NAMALWA (cell line): ENCODE measurements at places on chromosomes 13 and 19.

DNA sequence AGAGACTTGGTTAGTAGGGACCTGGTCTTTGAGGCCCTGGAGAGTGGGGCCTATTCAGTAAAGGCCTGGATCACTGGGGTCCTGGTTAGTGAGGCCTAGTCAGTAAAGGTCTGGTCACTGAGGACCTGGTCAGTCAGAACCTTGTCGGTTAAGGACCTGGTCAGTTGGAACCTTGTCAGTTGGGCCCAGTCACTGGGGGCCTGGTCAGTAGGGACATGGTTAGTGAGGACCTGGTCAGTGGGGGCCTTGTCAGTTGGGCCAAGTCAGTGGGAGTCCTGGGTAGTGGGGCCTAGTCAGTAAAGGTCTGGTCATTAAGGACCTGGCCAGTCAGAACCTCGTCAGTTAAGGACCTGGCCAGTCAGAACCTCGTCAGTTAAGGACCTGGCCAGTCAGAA, 43.2 kb upstream of the TPM4 start:
- DNase-seq = no peak

- DNase-seq = no peak
Observed at GRCh38 chr19:29667387-29667783, 2.1 kb downstream of the PLEKHF1 start.

DNA sequence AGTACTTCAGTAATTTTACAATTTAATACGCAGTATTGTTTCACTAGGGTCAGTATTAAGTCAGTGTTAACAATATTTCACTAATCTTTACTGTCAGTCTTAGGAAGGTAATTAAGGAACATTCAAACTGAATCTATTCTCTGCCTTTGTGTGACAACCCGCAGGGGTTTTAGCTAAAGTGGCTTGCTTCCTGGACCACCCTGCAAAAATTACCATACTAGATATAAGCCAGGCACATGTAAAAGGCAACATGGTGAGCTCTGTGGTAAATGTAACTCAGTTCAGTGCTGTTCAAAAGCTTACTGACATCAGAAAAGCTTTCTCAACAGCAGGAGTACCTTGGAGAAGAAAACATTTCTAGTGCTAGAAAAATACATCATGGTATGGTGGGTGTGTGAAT, 116.7 kb downstream of the FREM2 start:
- DNase-seq = no peak

GRCh38 chr19:5557691-5558090, 10.1 kb downstream of the TINCR start:
- DNase-seq = no peak

DNA sequence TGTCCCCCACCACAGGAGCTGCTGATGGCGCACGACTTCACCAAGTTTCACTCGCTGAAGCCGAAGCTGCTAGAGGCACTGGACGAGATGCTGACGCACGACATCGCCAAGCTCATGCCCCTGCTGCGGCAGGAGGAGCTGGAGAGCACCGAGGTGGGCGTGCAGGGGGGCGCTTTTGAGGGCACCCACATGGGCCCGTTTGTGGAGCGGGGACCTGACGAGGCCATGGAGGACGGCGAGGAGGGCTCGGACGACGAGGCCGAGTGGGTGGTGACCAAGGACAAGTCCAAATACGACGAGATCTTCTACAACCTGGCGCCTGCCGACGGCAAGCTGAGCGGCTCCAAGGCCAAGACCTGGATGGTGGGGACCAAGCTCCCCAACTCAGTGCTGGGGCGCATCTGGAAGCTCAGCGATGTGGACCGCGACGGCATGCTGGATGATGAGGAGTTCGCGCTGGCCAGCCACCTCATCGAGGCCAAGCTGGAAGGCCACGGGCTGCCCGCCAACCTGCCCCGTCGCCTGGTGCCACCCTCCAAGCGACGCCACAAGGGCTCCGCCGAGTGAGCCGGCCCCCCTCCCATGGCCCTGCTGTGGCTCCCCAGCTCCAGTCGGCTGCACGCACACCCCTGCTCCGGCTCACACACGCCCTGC, 4.4 kb upstream of the NOP53 start:
- DNase-seq = no peak

GRCh38 chr19:4301590-4302242, 473 bp downstream of the TMIGD2 start:
- DNase-seq = no peak

- DNase-seq = no peak
Observed at GRCh38 chr19:13160557-13160956, 10.3 kb downstream of the IER2 start.

DNA sequence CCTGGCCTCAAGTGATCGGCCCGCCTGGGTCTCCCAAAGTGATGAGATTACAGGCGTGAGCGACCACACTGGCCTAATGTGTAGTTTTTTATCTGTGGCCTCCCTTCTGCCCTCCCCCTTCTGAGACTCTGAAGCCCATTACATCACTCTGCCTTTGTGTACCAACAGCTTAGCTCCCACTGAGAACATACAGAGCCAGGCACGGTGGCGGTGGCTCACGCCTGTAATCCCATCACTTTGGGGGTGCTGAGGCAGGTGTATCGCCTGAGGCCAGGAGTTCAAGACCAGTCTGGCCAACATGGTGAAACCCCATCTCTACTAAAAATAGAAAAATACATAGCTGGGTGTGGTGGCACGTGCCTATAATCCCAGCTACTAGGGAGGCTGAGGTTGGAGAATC, 12.6 kb downstream of the NCR1 start:
- no peak for DNase-seq

DNA sequence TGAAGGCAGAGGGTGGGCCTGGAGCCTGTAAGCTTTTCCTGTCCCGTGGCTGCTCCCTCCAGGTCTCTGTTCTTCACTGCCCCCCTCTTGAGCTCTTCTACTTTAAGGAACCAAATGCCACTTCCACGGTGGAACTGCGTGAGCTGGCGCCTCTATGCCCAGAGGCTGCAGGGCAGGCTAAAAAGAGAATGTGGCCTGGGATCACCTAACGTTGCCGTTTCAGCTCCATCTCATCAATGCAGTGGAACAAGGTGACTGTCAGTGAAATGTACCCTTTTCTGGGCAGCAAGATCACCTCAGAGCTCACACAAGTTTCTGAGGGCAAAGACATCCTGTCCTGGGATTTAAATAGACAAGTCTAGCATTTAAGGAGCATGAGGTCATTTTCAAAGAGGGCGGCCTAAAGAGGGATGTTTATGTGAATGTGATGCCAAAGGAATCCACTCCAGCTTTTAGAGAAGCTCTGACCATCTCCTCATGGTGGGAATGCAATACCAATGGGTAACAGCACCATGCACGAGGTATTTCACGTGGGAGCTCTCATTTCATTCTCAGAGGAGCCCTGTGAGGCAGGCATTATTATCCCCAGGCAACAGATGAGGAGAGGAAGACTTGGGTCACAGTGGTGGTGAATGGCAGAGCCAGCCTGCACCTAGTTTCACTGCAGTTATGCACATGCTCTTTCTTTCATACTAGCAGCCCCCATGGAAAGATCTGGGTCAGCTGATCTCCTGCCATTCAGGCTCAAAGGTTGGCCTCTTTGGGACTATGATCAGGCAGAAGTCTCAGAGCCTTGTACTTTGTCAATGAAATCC, 39.3 kb downstream of the RGCC start:
- DNase-seq = no peak

DNA sequence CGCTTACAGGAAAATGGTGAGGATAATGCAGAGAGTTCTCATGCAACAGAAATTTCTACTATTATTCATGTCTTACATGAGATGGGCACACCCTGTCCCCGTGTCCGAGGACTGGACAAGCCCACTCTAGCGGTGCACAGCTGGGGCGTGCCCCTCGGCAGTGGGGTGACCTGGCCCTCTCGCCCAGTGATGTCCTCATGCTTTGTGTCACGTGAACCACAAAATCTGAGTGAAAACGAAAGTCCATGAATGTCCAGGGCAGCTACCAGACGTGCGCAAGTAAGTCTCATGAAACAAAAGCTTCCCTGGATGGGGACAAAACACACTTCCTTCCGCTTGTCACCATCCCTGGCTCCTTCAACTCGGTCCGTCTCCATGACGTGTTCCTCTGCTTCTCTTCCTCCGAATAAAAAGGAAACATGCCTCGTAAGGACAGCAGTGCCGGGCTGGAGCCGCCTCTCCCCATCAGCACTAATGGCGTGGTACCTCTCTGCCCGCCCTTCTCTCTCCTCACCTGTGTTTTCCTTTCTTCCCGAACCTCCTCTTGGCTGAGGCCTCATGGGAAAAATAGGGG, 45.6 kb downstream of the ANKRD10 start:
- no peak for DNase-seq

DNA sequence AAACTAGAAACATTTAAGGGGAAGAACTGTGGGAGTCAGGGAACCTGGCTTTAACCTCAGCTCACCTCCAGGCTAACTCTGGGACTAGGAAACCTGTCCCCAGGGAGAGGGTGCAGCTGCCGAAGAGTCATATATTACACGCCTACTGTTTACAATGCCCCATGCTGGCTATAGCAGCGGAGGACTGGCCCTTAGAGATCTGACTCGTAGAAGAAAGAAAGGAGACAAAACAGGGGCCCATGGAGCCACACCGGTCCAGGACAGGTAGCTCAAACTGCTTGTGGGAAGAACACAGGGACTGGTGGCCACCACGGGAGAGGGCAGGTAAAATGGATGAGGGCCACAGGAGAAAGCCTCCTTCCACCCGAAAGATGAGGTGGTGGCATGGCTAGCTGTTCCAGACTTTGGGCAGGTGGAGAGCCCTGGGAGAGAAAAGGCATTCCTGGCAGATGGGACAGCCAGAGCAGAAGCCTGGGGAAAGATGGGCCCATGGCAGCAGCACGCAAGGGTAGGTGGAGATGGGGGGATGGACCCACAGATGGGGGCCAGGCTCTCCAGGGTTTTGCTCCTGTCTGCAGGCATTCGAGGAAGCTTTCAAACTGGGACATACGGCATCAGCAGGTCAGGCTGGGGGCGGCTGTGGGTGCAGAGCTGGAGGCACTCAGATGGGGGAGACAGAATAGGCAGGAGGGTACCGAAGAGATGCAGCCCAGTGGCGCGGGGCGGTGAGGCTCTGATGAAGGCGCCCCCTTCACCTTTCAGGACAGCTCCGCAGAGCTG, 69.5 kb downstream of the LATS2 start:
- DNase-seq = no peak

DNA sequence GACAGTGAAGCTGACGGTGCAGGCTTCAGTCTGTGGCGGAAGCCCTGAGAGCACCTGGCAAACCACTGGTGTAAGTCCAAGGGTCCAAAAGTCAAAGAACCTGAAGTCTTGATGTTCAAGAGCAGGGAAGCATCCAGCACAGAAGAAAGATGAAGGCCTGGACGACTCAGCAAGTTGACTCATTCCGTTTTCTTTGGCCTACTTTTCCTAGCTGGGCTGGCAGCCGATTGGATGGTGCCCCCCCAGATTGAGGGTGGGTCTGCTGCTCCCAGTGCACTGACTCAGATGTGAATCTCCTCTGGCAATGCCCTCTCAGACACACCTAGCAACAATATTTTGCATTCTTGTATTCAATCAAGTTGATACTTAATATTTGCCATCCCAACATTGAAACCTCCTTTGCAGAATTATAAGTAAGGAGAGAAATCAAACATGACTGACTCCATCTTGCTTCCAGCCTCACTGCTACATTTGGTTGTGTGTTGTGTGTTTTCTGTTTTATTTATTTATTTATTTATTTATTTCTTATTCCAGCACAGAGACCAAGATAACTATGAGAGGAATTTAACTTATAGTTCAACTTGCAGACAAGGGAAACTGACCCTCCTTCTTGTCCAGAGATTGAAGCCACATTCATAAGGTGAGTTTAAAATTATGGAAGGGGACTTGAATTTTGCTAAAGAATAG, 32.8 kb downstream of the IGFL2 start:
- DNase-seq = no peak

- DNase-seq = no peak
Observed at GRCh38 chr19:37905946-37906868, at the start of gene WDR87. Gene WDR87, minus strand, starts transcription at chr19:37906594. Its CDS starts 8,355 bp downstream, at chr19:37898239.

DNA sequence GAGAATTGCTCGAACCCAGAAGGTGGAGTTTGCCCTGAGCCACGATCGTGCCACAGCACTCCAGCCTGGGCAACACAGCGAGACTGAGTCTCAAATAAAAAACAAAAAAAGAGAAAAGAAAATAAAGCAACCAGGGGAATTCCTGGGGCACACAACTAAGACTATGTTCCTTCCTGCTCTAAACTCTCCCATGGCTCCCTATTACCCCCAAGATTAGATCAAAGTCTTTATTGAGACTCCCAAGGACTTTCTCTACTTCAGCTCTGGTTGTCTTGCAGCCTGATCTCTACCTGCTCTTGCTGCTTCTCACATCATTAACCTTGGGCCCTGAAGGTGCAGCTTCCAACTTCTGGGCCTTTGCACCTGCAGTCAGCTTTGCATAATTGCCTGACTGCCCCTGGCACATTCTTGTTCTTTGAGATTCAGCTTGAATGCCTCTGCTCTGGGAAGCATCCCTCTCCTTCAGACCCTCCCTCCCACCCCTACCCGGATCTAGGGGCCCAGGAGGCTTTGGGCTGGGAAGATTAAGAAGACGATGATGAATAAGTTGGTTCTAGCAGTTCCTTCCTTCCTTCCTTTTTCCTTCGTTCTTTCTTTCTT, 16.8 kb upstream of the CERS4 start:
- DNase-seq = peak; percentile 59

- peak; percentile 87 for DNase-seq
Observed at GRCh38 chr19:38033658-38034491, 126.9 kb downstream of the SIPA1L3 start.

GRCh38 chr13:114076329-114077090, 55.9 kb downstream of the RASA3 start:
- no peak for DNase-seq

DNA sequence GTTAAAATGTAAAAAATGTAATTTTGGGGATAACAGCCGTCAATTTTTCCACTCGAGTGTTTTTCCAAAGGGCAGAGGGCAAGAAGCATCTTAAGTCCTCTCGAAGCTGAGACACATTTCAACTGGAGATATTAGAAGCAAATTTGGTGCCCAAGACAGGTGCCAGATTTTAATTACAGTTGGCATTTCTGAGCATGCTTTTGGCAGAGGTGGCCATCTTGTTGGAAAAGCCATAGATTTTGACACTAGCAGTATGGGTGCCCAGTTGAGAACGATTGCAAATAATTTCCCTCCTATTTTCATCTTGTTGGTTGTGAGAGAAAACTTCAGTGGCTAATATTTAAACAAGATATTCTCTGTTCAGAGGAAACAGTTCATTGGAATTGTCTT, 146.3 kb downstream of the TM9SF2 start:
- DNase-seq = no peak

GRCh38 chr13:113810640-113811039, 51.6 kb downstream of the TMEM255B start:
- DNase-seq = no peak

DNA sequence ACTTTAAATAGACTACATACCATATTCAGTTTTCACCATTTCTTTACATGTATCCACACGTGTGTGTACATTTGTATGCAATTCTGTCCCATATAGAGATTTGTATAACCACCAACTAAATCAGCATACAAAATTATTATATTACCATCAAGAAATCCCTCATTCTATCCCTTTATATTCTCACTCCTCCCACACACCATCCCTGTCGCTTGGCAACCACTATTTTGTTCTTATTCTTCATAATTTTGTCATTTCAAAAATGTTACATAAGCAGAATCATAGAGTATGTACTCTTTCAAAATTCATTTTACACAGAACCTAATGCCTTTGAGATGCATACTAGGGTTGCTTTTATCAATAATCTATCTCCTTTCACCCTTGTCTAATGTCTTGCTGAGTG, 740.5 kb downstream of the SLITRK5 start:
- DNase-seq = no peak

- DNase-seq = peak; percentile 61
Observed at GRCh38 chr13:39415008-39415802, 187.8 kb downstream of the LHFPL6 start.

GRCh38 chr13:113643593-113643992, 14.4 kb downstream of the ATP4B start:
- DNase-seq = peak; percentile 66

GRCh38 chr13:113137691-113138298, 15.2 kb downstream of the F10 start:
- DNase-seq = no peak

- no peak for DNase-seq
Observed at GRCh38 chr13:32549788-32550187, 11.2 kb upstream of the N4BP2L2 start.
